ENCODE measurements at places on chromosomes 12 and 14. TPM values are rescaled to one million over a fixed set of nuclear protein-coding genes. Genes with fewer than 3 reads are reported as not detected.

DNA sequence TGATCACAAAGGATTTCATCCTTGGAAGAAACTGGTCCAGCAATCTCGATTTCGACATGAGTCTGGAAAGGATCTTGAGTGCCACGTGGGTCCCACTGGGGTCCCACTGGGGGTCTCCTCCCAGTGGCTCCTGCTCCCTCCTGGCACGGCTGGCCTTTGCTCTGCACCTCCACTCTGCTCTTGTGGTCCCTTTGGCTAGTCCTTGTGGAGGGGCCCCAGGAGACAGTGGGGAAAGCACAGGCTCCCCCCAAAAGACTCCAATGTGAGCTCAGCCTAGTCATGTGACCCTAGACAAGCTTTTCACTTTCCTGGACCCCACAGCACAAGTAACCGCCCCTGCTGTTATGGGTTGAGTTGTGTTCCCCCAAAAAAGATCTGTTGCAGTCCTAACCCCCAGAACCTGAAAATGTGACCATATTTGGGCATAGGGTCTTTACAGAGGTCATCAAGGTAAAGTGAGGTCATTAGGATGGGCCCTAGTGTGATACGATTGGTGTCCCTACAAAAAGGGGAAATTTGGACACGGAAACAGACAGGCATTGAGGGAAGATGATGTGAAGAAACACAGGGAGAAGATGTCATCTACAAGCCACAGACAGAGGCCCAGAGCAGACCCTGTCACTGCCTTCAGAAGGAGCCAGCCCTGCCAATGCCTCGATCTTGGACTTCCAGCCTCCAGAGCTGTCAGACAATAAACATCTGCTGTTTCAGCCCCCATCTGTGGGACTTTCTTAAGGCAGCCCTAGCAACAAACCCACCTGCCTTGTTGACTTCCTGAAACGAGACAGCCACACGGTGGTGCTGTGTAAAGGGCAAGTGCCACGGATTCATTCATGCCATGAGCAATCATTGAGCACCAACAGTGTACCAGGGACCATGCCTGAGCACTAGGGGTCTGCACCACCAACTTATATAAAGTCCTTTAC, 23.8 kb upstream of the PPP2R5C start:
- DNase-seq: no peak

The C12orf50 gene
- 0.27 TPM for polyA plus RNA-seq

- no peak for DNase-seq
Observed at GRCh38 chr12:74148849-74149248, 388.8 kb upstream of the ATXN7L3B start.

DNA sequence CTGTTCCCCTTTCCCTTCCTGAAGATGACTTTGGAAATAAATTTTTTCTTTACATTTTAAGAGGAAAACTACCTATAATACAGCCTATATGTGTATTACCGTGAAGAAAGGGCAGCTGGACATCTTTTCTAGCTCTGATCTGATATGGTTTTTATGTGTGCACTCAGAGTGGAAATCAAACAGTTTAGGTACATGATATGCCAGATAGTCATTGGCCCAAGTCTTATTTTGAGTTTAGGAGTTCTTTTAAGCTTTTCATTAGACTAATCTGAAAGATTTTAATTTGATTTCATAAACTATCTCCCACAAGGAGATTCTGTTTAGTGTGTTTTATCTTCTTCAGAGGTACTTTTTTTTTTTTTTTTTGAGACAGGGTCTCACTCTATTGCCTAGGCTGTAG, 48.8 kb downstream of the KIAA0586 start:
- DNase-seq: no peak

DNA sequence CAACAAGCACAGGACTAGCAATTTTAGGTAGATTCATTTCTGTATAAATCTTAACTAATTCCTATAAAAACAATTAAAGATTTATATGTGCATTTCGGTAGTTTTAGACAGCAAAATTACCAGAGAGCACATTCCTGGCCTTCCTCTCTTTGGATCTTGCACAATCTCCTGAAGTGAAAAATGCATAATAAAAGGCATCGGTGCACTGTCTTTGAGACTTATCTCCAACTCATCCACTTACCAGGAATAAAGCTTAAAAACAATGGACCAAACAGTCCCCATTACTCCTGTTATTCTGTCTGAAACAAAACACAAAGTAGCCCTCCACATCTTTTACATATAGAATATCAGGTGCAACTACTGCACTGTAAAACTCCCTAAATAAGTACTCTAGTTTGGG, 69.3 kb downstream of the HECTD1 start:
- no peak for DNase-seq

The NPAS3 gene
- 11.0 TPM for polyA plus RNA-seq

DNA sequence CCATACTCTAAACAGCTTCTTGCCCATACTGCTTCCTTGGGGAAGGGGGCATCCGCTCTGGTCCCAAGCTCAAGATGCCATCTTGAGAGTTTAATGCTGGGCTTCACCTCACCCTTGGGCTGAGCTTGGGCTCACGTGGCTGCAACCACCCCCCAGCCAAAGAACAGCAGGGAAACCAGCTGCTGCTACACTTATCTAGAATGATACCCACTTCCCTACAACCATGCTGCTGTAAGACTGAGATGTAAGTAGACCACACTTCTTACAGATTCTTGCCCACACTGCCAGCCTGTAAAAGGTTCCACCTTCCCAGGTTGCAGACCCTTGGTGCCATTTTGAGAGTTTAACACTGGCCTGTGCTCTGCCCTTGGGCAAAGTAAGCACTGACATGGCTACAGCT, 9.7 kb downstream of the CTSG start:
- DNase-seq: no peak

The AMN gene
- polyA plus RNA-seq: 22.4 TPM

GRCh38 chr12:53381731-53382630, 2.0 kb downstream of the SP1 start:
- DNase-seq: no peak

DNA sequence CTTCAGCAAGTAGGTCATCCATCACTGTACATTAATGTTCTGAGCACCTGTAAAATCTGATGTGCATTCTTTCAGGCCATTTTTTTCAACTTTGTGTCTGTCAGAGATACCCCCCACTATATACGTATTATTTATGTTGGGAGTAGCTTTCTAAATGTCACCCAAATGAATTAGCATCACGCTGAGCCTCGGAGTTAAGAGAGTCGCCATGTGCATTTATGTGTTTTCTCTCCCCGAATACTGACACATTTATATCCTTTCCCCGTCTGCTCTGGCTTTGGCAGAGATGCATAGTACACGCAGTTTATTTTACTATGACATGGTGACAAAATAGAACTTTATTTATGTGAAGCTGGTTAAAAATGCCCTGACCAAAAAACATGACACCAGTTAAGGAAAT, 216.4 kb downstream of the SLC25A21 start:
- no peak for DNase-seq

DNA sequence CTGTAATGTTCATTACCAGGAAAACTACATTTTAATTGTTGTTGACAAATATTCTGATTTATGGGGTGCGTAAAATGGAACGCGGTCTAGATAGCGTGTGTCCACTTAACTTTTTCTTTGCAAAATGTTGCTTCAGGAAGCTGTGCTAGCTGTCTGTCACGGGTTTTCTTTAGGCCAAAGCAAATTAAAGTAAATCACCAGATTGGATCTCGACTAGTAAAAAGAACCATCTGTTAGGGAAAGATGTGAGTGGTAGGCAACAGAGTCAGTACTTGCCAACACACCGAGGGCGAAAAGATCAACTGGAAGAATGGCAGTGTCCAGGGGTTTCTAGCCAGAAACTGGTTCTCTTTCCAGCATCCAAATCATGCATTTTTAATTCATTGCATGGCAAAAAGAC, 404.9 kb upstream of the TMPO start:
- no peak for DNase-seq

- DNase-seq: no peak
Observed at GRCh38 chr14:76376878-76377734, 1.2 kb downstream of the ESRRB start.

DNA sequence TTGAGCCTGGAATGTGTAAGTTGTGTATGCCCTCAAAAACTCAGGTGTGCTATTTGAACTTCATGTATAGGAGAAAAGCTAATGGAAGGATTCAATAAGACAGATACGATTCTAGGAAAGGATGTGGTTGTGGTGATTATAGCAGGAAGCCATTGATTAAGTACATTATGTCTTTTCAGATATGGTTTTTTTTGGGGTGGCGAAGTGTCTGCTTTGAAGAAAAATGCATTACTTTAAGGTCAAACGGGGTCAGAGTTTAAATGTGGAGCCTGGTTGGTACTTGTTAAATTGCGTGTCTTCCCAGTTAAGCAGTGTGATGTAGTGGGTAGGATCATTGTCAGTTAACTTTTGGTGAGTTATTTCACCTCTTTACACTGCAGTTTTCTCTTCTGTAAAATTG, 13.0 kb upstream of the NUP107 start:
- DNase-seq: no peak

DNA sequence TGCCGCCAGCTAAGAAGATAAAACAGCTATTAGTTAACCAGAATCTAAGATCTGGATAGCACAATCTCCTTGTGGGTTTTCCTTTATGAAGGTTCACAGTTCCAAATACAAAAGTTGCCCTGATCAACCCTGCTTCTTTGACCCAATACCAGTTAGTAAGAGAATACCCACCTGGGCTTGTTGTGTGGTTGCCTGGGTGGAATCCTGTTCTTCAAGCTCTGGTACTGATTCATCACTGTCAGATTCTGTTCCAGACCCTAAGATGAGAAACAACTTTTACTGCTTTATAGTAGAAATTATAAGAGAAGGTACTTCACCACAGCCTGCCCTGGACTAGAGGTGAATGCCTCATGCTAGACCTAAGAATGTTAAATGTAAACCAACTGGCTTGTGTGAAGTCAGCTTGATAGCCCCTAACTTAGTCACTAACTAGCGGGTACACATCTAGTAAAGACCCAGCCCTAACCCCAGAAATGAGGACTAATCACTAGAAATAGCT, 10.6 kb downstream of the NACA start:
- DNase-seq: no peak

The GPR65 gene
- 0.58 TPM for polyA plus RNA-seq

DNA sequence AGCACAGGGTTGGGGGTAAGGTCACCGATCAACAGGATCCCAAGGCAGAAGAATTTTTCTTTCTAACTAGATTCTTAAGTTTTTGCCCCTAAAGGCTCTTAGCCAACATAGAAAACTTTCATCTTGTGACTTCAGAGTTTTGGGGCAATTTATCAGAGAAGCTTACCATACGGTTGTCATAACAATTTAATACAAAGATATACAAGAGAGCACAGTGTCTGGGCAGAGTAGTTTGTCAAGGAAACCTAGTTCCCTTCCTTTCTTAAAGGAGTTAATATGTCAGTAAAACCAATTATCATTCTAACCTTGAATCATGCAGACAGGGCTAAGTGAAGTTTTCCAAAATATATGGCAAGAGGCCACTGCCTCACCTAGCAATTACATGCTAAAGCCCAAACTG, 18.4 kb downstream of the NR2C1 start:
- DNase-seq: no peak

DNA sequence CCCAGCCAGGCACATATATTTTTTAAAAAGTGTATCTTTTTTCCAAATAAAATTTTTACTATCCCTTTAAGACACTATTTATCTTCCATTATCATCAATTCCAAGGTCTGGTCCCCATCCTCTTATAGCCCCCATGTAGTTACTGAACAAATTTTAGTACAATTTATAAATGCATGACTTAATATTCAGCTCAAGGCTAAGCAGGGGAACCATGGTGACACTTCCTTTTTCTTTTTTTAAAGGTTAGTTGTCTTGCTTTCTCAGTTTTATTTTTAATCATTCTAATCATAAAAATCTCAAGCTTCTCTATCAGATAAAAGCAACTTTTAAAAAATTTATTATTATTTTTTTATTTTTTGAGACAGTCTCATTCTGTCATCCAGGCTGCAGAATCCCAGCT, 92.3 kb downstream of the TRAFD1 start:
- DNase-seq: no peak

DNA sequence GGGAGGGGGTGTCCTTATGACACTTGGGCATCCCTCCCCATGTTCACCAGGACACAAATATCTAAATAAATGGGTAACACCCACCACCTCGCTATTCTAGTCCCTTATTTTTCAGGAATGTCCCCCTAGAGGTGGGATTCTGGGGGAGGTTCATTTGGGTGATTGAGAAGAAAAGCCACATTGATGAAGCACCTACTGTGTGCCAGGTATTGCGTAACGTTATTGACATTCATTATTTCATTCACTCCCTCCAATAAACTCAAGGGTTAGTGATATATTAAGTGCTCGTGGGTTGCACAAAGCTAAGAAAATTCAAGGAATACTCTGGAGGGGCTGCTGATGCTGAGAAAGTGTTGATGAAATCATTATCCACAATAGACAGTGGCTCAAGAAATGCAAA, 92.5 kb upstream of the NOS1 start:
- DNase-seq: no peak

All from right renal pelvis (tissue), 4 donors.